Stimulated activated CD8-positive, alpha-beta memory T cell treated with anti-CD3 and anti-CD28 coated beads, Interleukin-7, amount 100 ng/mL, for 4 hours (primary cell): ENCODE measurements at places on chromosomes 2 and 18.

DNA sequence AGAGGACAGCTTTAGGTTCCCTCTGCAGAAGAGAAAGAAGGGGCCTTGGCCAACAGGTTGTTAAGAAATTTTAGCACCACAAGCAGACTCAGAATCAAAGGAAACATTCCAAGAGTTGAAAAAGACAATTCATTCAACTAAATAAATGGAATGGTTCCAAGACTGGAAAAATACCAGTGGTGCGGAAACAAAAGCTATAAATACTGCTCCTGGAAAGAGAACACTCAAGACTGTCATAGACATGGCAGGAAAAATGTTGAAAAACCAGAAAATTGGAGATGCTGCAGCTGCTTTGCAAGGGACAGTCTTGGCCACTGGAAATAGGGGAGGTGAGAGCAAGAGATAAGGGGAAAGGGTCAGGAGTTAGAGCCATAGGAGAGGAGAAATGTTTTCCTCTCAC lies 312.7 kb upstream of the CYRIA start:
- no peak for DNase-seq

- DNase-seq, result no peak
Measured at GRCh38 chr2:44569491-44569890, 207.7 kb downstream of the CAMKMT start.

GRCh38 chr18:38413193-38413592 lies 847.6 kb upstream of the CELF4 start:
- DNase-seq, result no peak

- DNase-seq, result no peak
Measured at GRCh38 chr2:46497766-46498165, 18.4 kb downstream of the TMEM247 start.

GRCh38 chr2:105261061-105261460 lies 19.5 kb downstream of the GPR45 start:
- DNase-seq, result no peak

GRCh38 chr2:237861875-237862527 lies 2.6 kb downstream of the RAMP1 start:
- no peak for DNase-seq

GRCh38 chr18:69980982-69981804 lies 33.5 kb upstream of the CD226 start:
- DNase-seq, result no peak

DNA sequence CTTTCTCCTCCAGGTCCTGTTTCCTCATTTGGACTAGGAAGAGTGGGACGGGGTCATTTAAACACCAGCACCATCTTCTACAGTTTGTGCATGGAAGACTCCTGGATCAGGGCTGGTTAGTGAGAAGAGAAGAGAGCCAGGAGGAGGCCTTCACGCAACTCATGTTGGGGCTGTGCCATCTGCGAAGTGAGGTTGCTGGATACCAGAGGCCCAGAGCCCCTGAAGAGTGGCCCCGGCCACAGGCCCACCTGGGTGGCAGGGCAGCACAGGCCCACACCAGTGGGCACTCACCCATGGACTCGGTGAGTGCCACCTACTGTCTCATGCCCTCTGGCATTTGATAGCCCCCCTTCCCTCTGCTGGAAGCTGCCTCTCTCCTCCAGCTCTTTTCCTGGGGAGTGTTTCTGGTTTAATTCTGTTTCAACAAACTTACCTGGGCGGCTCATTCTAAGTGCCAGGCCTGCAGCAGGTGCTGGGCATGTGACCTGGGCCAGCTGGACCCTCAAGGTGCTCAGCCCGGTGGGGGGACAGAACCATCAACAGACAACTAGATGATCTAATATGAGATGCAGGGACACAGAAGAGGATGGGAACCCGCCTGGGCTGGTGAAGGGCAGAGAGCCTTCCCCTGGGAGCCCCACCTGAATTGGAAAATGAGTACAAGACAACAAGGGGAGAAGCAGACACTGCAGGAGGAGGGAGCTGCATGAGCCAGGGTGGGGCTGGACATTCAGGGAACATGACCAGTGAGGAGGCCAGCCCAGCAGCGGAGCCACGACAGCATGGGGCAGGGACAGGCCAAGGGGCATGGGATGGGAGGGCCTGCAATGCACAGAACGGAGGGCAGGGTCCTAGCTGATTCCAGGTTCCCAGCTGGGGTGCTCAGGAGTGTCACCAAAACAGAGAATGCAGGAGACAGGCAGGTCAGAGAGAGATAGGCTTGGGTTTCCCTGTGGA lies 70.6 kb downstream of the MARCO start:
- no peak for DNase-seq

DNA sequence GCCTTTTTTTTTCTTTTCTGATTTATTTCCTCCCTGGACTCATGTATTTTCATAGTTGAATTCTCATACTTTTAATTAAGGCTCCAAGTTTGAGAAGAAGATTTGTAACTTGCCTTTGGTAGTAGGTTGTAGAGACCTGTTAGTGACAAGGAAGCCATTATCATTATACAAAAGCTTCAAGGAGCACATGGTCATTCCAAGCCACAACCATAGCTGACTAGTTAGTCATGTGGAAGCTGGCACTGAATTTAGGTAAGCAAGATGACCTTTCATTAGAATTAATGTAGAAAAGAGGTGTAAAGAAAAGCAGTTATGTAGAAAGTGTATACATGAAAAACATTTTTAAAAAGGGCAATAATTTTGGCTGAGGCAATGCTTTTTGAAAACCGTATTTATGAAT lies 89.7 kb downstream of the LRP1B start:
- DNase-seq, result no peak

- DNase-seq, result no peak
Measured at GRCh38 chr2:207504513-207505170, 25.1 kb upstream of the CREB1 start.

DNA sequence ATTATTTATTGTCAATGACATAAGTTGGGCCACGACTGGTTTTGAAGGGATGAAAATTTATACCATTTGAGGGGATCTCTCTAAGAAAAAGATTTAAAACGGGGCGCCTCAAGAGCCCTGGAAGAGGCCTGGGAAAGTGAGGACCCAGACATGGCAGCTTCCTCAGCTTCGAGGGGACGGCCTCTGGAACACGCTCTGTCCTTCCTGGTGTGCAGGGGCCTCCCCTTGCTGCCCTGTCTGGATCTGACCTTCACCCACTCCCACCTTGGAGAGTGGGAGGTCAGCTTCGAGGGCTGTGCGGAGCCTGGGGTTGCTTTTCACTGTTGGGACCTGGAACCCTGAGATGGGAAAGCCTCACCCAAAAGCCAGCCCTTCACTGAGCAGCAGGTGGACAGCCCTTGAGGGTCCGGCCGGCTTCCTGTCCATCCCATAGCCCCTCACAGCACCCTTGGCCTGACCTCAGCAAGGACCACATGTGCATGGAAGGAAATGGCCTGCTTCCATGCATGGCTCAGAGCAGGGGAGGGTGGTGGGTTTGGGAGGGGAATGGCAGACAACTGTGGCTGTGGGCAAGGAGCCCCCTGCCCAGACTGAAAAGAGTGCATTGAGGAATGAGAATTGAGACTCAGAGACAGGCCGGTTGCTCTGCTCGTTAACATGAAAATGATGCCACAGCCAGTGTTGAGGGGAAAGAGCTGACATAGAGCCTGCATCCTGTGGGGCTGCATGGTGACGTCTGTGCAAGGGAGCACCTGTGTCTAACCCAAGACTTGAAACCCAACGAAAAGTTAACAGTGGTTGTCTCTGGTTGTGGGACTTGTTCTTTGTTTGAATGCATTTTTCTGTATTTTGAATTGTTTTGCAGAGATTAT lies 16.3 kb downstream of the FBLN7 start:
- DNase-seq, result no peak

DNA sequence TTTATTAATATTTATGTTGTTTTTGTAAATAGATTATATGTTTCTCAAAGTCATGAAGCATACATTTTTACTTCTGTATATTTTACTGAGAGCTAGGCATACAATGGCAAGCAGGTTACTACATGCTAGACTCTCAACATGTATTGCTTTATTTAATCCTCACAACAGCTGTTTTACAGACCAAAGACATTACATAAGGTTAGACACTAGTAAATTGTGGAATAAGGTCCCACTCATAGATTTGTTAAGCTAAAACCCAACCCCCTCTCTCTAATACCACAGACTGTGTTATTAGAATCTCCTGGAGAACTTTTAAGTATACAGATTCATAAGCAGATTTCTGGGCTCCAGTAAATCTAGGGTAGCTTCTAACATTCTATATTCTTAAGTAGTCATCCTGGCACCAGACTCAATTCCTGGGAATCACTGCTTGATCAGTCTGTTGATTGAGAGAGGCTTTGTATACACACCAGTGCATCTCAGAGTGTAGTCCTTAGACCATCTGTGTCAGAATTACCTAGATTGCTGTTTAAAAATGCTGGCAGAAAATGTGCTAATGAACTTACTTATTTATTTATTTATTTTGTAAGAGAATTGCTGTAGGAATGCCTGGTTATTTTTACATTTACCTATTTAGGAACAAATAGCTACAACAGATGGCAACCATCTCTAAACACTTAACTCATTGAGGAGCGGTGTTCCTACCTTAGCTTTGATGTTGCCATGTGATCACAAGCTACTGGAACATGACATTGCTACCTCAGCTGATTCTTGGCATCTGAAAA lies 153.5 kb upstream of the CAVIN2 start:
- DNase-seq, result no peak

DNA sequence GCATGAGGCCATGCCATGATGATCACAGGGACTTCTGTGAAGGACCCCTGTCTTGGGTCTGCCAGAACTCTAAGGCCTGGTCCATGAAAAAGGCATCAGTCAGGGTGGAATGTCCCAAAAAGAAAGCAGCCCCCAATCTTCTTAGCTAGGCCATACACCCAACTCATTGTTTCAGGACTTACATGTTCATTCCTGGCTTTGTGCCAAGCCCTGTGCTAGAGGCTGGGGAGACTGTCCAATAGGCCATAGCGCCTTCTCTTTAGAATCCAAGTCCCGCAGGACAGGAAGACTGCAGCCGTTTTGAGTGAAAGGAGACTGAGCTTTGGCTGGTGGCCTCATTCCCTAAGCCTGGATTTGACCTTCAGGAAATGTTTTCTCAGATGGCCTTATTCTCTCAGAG lies 247.3 kb downstream of the PRKCE start:
- no peak for DNase-seq

- no peak for DNase-seq
Measured at GRCh38 chr2:175309799-175310198, 128.3 kb upstream of the ATP5MC3 start.

- no peak for DNase-seq
Measured at GRCh38 chr2:195509551-195509950, 147.5 kb upstream of the SLC39A10 start.

GRCh38 chr2:109466674-109467575 lies 146.8 kb downstream of the SEPTIN10 start:
- DNase-seq, result no peak

GRCh38 chr2:48249631-48250473 lies 280.1 kb upstream of the STON1 start:
- no peak for DNase-seq

GRCh38 chr18:8221452-8221851 lies 387.8 kb upstream of the RAB12 start:
- DNase-seq, result no peak

- DNase-seq, result no peak
Measured at GRCh38 chr2:127913808-127914457, 28.2 kb upstream of the AMMECR1L start.

DNA sequence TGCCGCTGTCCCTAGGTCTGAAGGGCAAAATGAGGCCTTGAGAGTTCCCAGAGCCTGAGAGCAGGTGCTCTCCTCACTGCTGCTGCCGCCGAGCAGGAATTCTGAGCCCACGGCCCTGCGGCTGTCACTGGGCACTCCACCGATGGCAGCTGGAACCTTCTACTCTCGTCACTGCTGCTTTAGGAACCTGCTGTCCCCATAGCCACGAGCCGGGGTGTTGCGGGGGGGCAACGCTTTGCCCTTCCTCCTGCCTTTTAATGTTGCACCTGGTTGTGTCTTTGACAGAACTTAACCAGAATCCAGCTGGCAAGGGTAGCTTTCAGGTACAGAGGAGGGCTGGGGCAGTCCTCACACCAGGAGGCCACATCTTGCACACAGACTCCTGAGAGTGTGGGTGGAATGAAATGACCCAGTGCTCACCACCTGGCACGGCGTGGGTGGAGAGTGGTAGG lies 32.3 kb downstream of the NCK2 start:
- DNase-seq, result no peak

DNA sequence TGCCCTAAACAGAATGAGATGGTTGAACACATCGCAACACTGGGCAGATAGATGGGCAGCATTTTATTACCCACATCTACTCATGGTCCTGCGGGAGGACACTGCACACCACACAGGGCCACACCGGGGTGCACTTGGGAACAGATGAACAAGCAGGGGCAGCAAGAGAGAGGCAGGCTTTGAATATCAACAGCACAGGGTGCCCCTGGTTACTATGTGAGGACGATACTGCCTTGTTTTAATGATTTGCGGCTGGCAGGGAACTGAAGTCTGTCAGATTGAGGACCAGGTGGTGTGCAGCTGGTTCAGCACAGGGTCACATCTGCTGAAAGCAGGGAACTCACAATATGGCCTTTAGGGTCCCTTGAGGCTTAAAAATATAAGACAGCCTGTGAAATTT lies 195.7 kb downstream of the PIEZO2 start:
- no peak for DNase-seq

DNA sequence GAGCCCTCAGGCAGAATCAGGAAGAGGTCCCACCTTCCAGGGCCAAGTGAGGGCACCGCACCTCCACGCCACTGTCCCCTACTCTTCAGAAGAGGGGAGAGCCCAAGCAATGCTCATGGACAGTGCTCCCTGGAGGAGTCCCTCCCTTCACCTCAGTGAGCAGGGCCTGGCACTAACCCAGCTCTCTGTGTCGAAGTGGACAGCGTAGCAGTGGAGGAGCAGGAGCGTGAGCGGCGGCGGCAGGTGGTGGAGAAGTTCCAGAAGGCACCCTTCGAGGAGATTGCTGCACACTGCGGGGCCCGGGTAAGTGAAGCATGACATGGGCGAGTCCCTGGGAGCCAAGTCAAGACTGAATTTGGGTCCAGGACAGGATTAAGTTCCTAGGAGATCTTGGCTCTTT lies 16.7 kb downstream of the POMC start:
- no peak for DNase-seq

GRCh38 chr2:160068906-160069305 lies 6.5 kb upstream of the PLA2R1 start:
- no peak for DNase-seq

- DNase-seq, result no peak
Measured at GRCh38 chr2:44560352-44560751, 198.6 kb downstream of the CAMKMT start.

GRCh38 chr18:833197-833596 lies 21.2 kb upstream of the YES1 start:
- no peak for DNase-seq

DNA sequence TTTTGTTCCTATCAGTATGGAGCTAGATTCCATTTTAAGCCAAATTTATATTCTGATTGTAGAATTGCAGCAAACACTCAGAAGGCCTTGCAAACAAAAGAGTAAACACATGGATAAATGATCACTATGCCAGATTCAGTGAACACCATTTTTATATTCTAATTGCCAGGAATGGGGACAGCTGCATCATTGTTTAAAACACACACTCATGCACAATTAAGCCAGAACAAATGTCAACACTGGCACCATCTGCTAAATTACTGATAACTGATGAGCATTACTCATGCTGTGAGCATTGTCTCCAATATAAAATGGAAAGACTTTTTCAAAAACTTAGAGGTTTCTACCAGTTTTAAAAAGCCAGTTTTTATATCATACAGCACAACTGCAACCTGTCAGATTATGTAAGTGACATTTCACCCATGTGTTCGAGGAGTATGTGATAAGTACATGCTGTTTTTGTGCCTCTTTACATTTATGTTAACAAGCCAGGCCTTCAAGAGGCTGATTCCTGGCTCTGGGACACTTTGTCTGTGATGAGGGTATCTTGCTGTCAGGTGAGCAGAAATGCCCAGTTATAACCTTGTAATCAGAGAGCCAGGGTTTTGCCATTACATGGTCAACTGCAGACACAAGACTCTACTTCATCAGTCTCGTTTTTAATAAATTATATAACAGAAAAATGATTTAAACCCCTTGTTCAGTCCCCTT lies 4.4 kb upstream of the ST8SIA5 start:
- no peak for DNase-seq
